ENCODE measurements at places on chromosomes 7 and 10.

- DNase-seq = no peak
These were observed 89.7 kb upstream of the FZD8 start for GRCh38 chr10:35731828-35732227.

- no peak for DNase-seq
These were observed 507 bp downstream of the PDZD8 start for GRCh38 chr10:117374506-117375359.

DNA sequence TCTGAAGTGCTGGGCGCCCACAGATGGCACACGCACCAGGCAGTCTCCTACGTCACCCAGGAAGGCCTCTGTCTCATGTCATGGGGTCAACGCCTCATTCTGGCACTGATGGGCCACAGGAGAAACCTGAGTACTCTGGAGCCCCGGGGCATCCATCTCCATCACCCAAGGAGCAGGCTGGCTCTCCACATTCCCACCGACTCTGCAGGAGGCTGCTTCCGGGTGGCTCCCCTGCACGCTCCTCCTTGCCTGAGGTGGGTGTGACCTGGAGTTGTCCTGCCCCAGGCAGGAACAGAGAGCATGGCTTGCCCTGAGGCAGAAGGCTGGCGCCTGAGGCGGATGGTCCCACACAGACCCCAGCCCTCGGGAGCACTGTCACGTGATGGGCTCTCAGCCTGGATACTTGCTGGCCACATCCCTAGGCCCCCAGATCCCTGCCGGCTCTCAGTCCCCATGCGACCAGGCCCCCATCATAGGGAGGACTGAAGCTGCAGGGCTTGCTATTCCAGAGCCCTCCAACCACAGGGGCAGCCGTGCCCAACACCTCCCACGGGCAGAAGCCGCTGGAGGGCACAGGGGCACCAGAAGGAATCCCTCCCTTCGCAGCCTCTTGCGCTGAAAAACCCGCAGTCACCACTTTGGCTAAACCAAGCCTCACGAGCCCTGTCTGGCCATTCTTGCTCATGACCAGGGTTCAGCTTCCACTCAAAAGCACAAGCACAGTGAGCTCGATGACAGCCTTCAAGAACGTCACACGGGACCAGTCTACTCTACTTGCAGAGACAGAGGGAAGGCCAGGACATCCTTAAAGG, 80.7 kb downstream of the MAD1L1 start:
- no peak for DNase-seq

GRCh38 chr7:30269490-30269889, 14.9 kb upstream of the ZNRF2 start:
- no peak for DNase-seq

DNA sequence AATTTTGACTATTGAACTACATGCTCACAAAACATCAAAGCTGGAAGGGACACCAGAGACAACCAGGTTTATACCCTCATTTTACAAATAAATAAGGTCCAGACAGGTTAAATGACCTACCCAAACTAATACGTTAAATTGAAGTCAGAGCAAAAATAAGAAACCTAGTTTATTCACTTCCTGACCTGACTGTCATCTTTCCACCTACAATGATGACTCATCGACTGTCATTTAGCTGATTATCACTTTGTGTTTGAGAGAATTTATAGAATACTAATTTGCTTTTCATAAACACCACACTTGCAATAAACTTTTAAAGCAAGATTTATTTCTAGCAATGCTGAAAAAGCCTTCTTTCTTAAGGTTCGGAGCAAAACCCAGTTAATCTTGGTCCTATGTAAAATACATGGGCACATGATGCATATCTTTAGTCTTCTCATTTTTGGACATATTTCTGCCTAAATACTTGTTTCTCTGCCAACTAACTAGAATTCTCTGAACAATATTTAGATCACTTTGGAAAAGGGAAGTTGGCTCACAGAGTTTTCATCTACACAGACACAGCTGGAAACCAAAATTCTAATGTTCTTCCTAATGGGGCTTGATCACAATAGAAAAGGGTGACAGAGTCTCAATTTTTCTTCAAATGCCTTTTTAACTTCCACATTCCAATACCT, 16.7 kb upstream of the LRRN3 start:
- no peak for DNase-seq

GRCh38 chr10:113520690-113521474, 32.0 kb upstream of the HABP2 start:
- no peak for DNase-seq

- no peak for DNase-seq
These were observed 25.0 kb upstream of the PCBD1 start for GRCh38 chr10:70913191-70913892.

DNA sequence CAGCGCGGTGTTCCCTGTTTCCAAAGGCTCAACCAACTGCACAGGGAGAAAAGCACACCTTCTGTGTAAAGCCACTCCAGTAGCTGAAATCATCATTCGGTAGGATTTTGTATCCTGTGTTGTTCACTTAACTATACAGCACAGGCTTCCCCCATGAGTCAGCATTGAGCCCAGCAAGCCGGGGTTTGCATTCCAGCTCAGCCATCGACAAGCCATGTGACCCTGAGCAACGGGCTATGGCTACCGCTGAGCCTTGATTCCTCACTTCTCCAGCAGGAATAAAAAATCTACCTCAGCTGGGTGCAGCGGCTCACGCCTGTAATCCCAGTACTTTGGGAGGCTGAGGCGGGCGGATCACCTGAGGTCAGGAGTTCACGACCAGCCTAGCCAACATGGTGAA, 44.1 kb upstream of the ATP6V0A4 start:
- no peak for DNase-seq

GRCh38 chr10:4568731-4569130, 257.3 kb upstream of the AKR1E2 start:
- no peak for DNase-seq

- DNase-seq = no peak
These were observed 417.9 kb downstream of the AUTS2 start for GRCh38 chr7:70016044-70016770.

DNA sequence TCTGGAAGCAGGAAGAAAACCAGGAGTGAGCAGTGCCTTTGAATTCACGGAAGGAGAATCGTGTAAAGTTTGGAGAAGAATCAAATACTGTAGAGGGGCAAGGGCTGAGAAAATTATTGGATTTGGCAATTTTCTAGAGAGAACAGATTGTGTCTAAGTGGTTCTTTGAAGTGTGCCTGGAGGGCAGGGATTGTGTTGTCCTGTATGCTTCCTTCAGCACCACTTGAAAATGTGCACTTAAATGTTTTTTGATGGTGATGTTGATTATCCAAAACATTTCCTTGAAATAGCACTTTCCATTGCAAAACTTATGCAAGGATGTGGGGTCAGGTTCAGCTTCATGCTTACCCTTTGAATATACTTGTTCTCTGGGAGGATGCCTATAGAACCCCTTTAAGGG, 360.2 kb downstream of the SORCS3 start:
- DNase-seq = no peak

GRCh38 chr7:102834466-102834865, 78.3 kb upstream of the LRRC17 start:
- no peak for DNase-seq
